ENCODE measurements at places on chromosomes 13 and 19.

DNA sequence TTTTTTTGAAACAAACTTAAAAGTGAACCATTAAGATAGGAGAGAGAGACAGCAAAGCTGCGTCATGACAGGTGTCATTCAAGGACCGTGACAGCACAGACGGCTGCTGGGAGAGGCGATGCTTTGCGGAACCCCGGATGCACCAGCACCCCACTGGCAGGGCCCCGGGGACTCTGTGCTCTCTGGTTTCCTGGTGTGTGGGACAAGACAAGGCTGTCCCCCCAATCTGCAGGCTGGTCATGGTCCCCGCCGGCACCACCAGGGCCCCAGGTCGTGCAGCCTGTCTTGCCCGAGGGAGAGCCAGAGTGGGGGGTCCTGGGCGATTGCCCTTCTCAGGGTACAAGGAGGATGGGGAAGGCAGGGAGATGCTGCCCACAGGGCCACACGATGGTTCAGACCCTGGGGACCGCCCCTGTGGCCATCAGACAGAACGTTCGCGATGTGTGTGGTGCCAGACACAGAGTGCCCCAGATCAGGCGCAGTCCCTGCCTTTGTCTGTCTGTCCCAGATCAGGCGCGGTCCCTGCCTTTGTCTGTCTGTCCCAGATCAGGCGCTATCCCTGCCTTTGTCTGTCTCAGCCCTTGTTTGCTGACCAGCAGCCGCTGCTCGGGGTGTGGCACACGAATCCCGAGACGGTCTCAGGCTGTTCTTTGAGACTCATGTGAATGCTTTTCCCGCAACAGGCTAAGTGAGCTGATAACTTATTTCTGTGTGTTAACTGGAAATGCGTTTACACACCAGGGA, 36.1 kb downstream of the ADPRHL1 start:
- DNase-seq: no peak

- no peak for DNase-seq
These were observed 449.5 kb downstream of the LIG4 start for GRCh38 chr13:107765724-107766401.

DNA sequence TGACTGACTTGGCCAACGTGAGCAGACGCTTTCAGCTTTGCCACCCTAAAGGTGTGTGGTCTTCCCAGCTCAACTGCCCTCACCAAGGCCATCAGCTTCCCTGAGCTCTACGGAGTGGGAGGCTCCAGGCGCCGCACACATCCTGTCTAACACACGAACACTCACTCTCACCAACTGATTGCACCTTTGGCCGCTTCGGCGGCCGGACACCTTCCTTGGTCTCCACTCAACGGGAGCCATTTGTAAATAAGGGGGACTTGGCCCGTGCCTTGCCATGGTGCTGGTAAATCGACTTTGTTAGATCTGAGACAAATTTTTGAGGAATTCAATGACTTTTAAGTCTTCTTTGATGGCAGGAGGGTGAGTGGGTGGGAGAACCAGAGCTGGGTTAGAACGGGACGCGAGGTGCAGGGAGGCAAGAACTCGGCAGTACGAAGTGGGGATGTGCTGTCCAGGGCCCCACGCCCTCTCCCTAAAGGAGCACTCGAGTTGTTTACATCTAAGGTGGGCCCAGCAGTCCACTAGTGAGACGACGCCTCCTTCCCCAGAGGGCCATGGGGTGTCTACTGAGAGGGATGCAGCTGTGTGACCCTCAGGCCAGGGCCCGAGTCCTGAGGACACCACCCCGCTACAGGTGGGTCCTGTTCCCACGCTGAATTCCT, 4.4 kb downstream of the C13orf46 start:
- DNase-seq: no peak

- no peak for DNase-seq
These were observed 166.2 kb downstream of the SLITRK1 start for GRCh38 chr13:83716121-83716520.

GRCh38 chr13:42413484-42413815, 141.5 kb downstream of the AKAP11 start:
- no peak for DNase-seq
